ENCODE measurements at places on chromosomes 2 and 18. TPM values are rescaled to one million over a fixed set of nuclear protein-coding genes. Genes with fewer than 3 reads are reported as not detected.

NEMP2 gene
- total RNA-seq = 8.6 TPM

FHOD3 gene
- 4.0 TPM for total RNA-seq

CPLX4 gene
- not detected for total RNA-seq

DNA sequence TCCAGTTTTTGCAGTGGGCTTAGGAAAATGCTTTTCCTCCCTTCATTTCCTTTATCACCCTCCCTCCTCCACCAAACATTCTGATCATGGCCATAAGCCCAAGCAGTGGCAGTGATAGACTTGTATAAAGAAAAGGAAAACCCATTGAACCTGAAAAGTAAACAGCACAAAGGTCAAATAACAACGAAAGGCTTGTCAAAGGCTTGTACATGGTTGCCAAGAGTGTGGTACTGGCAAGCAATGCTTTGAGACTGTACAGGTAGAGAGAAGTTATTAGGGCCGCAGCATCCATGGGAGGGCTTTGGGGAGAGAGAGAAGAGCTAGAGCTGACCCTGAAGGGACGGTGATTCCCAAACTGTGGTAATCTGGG, 2.1 kb upstream of the VWA3B start:
- no peak for DNase-seq

- DNase-seq = no peak
These were observed 226.0 kb upstream of the CTAGE1 start for GRCh38 chr18:22643731-22644130.

- no peak for DNase-seq
These were observed 177.9 kb downstream of the LRRTM1 start for GRCh38 chr2:80126596-80127189.

DNA sequence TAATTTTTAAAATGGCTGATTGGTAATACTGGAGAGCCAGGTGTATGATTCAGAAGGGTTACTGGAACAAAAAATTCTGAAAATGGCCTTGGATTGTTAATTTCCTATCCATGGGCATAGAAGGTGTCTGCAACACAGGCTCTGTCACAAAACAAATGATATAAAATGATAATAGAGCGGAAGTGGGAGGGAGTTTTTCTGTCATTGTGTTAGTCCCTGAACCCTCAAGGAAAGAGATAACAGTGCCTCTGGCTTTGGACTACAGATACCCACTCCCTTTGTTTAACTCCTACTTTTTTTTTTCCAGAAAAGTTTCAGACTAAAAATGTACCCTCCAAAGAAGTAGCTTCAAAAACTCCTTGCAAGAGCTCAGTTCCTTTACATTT, 28.0 kb upstream of the YES1 start:
- DNase-seq = no peak

DNA sequence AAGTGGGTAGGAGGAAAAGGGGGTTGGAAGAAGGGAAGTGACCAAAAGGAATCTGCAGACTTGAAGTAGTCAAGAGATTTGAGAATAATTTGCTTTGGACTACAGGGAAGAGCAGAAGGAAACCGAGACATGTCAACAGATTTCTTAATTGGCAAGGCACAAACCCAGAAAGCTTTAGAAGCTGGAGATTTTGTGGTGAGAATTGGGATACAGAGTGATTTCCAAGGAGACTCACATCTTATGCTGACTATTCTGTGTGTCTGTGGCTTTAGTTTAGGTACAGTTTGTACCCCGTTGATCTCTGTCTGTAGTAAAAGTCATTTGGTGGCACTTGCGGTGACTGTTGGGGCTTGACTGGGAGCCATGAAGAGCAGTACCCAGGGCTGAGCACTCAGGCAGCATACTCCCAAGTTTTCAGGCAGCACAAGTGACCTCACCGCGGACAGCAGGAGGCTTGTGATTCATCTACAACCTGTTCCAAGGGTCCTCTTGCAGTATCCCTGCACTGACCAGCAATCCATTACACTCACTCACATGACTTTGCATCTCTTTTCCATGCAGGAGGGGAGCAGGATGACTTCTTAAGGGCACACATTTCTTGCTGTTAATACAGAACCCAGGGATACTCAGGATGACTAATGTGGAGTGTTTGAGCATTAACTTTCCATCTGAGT, 97.1 kb upstream of the TNP1 start:
- no peak for DNase-seq

- DNase-seq = no peak
These were observed 112.0 kb upstream of the CTDP1 start for GRCh38 chr18:79567481-79568147.

DNA sequence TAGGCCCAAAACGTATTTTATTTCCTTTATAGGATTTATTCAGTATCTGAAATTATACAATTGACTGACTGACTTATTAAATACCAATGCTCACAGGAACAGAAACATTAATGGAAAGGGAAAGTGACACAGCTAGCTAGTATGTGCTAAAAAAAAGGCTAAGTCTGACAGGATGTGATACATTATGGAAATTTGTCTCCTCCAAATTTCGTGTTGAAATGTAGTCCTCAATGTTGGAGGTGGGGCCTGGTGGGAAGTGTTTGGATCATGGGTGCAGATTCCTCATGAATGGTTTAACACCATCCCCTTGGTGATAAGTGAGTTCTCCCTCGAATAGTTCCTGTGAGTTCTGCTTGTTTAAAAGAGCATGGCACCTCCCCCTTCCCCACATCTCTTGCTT, 70.6 kb upstream of the WDR75 start:
- DNase-seq = no peak

UBE2E3 gene
- total RNA-seq = 64.2 TPM

DNA sequence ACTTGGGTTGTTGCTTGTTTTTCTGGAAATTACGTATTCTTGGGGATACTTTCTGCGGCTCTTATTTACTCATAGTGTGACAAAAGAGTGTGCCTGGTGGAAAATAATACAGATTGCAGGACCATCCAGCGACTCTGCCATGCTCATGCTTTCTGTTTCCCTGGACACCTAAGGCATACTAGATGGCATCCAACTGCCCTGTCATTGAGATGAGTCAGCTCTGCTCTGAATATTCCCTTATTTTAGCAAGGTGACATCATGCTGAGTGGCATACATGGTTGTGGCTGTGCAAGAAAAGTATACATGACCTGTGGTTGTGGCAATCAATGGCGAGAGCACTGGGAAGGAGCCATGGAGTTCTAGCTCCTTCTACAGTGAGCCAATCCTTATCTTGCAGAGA, 471.0 kb downstream of the TMEM182 start:
- DNase-seq = no peak

DNA sequence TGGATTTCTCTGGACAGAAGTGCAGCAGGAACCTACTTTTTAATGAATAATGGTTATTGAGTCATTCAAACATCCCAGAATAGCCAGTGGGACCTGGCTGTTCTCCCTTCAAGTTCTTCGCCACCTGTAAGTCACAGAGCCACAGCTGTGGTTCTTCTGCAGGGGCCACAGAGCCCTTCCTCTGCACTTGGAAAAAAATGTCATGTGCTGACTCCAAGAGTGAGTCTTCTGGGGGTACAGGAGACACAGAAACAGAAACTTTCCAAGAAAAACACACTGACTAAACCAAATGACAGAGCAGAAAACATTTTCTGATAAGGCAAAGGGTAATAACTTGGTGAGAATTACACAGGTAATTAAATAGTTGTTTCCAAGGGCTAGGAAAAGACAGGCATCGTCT, 68.7 kb upstream of the FN1 start:
- DNase-seq = no peak

DYNAP gene
- not detected for total RNA-seq

- DNase-seq = no peak
These were observed 55.5 kb downstream of the NEURL3 start for GRCh38 chr2:96449637-96450036.

DNAH7 gene
- total RNA-seq = not detected

GRCh38 chr2:216777637-216778273, 82.1 kb downstream of the TNP1 start:
- DNase-seq = peak; percentile 84

- DNase-seq = no peak
These were observed 2.0 kb downstream of the IKZF2 start for GRCh38 chr2:213149294-213149875.

GRCh38 chr18:65436430-65436829, 314.4 kb upstream of the CDH7 start:
- DNase-seq = no peak

- no peak for DNase-seq
These were observed 565.6 kb downstream of the TMEM182 start for GRCh38 chr2:103327386-103327785.

DNA sequence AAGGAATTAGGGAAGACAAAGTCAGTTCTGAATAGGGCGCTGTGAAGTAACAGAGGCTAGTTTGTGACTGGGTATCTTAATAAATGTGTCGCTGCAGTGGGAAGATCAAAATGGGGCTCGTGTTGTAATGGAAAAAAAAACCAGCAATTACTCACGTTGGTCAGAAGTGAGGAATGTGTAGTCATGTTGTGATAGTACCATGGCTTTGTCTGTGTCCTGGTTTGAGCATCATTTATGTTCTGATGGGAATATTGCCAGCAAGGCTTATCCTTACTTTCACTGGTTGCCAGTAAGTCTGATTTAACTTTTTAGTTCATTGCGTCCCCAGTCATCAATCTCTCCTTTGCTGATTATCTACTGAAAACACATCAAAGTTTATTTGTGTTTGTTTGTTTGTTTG, 467.6 kb downstream of the NYAP2 start:
- DNase-seq = no peak

GMPPA gene
- 71.8 TPM for total RNA-seq

- no peak for DNase-seq
These were observed 124.1 kb downstream of the KIAA1328 start for GRCh38 chr18:36953047-36953446.

IDH1 gene
- total RNA-seq = 91.2 TPM
